GM23338 (cell line): ENCODE measurements at places on chromosomes 13 and 19. TPM values are rescaled to one million over a fixed set of nuclear protein-coding genes. Genes with fewer than 3 reads are reported as not detected.

The GRK1 gene
- total RNA-seq, result 0.27 TPM in 1 of 2 replicates, not detected in the other

The GJA3 gene
- total RNA-seq, result 0.17 and 1.2 TPM in 2 replicates

The KLK11 gene
- total RNA-seq, result not detected in 2 replicates

The LYL1 gene
- total RNA-seq, result 0.47 and 2.2 TPM in 2 replicates

The KLF1 gene
- total RNA-seq, result 1.1 and 1.4 TPM in 2 replicates

The SMIM7 gene
- total RNA-seq, result 64.2 and 81.7 TPM in 2 replicates

The ZNF816 gene
- 9.5 and 17.0 TPM in 2 replicates for total RNA-seq

The PSMD8 gene
- total RNA-seq, result 165 and 241 TPM in 2 replicates

The EFNA2 gene
- 8.2 and 10.3 TPM in 2 replicates for total RNA-seq

The ZNF790 gene
- 5.2 and 5.4 TPM in 2 replicates for total RNA-seq

The TNFRSF19 gene
- 0.35 and 0.93 TPM in 2 replicates for total RNA-seq

The ZNF154 gene
- total RNA-seq, result 7.3 and 10.1 TPM in 2 replicates

The ZNF560 gene
- 0.14 and 0.31 TPM in 2 replicates for total RNA-seq

The KLK8 gene
- 4.6 and 4.9 TPM in 2 replicates for total RNA-seq

The CEACAM3 gene
- not detected in 2 replicates for total RNA-seq

The NDUFB7 gene
- total RNA-seq, result 289 and 398 TPM in 2 replicates

The ZNF534 gene
- 0.10 TPM in 1 of 2 replicates, not detected in the other for total RNA-seq

The URAD gene
- total RNA-seq, result not detected in 2 replicates

The GZMM gene
- total RNA-seq, result not detected in 2 replicates

The FFAR1 gene
- total RNA-seq, result not detected in 2 replicates
